ENCODE measurements at places on chromosomes 6 and 20. TPM values are rescaled to one million over a fixed set of nuclear protein-coding genes. Genes with fewer than 3 reads are reported as not detected.
A peak's percentile ranks its signal among the peaks of the same experiment; 100 is the strongest.

DNA sequence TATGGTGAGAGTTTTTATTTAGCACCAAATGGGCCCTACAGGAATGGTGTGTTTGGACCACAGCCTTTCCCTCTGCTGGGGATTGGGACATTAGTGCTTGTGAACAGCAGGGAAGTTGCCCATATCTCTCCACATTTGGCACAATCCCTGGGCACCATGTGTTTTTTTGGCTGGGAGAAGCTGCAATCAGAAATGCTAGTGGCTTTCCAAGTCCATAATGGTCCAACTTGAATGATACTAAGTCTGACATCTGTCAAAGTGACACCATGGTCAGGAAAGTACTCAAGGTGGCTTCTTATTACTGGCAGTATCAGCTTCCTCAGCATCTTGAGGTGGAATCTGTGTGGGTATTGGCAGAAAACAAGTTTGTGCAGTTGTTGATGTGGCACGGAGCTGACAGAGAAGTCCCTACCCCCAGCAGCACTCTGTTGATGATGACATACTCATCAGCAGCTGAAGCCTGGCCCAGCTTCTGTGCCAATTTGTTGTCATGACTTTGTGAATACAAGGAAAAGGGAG is 53.0 kb downstream of the SASH1 start:
- DNase-seq = no peak

- no peak for DNase-seq
Observed at GRCh38 chr6:13282393-13283069, 45.8 kb downstream of the TBC1D7 start.

- DNase-seq = no peak
Observed at GRCh38 chr20:51341581-51341980, 200.9 kb downstream of the NFATC2 start.

- DNase-seq = peak; percentile 56
Observed at GRCh38 chr6:108115598-108116058, 41.1 kb upstream of the OSTM1 start.

GRCh38 chr6:166588691-166589336 is 2.3 kb upstream of the RAMACL start:
- DNase-seq = peak; percentile 33

FABP7 gene
- not detected for total RNA-seq

DNA sequence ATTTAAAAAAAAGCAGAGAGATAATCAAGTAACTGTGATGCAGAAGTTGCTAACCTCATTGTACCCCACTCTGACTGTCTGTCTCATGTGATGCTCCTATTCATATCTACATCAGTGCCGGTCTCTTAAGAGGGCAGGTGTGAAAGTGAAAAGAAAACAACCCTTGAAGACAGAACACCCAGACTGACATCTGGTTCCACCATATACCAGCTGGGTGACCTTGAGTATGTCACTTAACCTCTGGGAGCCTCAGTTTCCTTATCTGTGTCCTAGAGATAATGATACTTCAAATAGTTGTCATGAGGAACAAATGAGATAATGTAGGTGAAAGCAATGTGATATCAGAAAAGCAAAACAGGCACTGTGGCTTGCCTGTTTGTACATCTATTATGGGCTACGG is 426.8 kb upstream of the SOX4 start:
- no peak for DNase-seq

- no peak for DNase-seq
Observed at GRCh38 chr20:58579069-58579818, 64.0 kb upstream of the APCDD1L start.

DNA sequence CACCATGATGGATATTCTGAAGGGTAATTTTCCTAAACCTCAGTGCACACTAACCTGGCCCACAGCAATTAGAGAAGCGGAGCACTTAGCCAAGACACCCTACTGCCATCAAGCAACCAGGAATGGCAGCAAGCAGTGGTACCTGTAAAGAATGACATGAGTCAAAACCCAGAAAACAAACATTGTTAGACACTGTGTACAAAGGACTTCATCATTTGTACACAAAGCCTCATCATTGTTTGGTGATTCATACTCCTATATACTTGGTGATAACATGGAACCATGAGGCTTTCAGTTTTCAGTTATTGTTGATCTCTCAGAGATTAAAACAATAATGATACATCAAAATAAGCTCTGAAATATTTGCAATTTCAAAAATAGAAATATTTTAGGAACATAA is 74.6 kb downstream of the MLIP start:
- DNase-seq = no peak

GRCh38 chr6:24882295-24882694 is 53.5 kb downstream of the RIPOR2 start:
- DNase-seq = no peak

DPM1 gene
- 35.2 TPM for total RNA-seq

TPX2 gene
- 0.30 TPM for total RNA-seq

- no peak for DNase-seq
Observed at GRCh38 chr20:51327251-51327841, 215.2 kb downstream of the NFATC2 start.

GRCh38 chr6:52013035-52013434 is 74.4 kb downstream of the PKHD1 start:
- DNase-seq = no peak

DNA sequence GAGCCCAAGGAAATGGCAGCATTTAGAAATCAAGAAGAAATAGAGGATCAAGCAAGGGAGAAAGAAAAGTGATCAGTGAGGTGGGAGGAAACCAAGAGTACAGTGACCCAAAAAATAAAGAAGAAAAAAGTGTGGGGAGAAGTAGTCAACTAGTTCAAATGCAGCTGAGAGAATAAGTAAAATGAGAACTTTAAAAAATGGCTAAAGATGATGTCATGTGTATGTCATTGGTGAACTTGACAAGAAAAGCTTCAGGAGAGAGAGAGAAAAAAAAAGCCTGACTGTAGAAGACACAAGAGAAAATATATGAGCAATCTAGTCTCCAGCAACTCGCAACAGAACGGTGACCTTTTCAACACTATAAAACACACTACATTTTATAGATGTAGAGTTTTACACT is 6.3 kb downstream of the GPR6 start:
- no peak for DNase-seq

UBR2 gene
- 61.5 TPM for total RNA-seq

DNA sequence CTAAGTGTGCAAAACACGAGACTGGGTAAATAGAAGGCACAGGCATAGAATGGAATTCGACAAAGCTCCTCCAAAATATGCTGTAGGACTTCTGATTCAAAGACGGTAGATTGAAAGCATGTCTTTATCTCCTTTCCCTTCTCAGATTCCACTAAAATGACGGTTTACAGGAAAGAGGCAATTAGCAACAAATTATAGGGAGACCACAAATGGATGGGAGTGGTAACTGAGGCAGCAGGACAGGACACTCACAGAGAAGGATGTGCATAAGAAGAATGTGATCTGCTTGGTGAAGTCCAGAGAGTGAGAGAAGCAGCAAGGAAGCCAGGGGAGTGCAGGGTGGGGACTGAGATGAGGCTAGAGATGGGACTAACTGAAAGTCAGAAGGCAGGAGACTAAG is 113.4 kb upstream of the MRPS10 start:
- DNase-seq = no peak

- peak; percentile 90 for DNase-seq
Observed at GRCh38 chr6:29016559-29017427, 11.7 kb upstream of the ZNF311 start.

- no peak for DNase-seq
Observed at GRCh38 chr6:24122139-24122538, 3.9 kb upstream of the NRSN1 start.

RAB32 gene
- total RNA-seq = not detected

GRCh38 chr20:64101731-64102621 is 5.4 kb downstream of the NPBWR2 start:
- DNase-seq = peak; percentile 84

DNA sequence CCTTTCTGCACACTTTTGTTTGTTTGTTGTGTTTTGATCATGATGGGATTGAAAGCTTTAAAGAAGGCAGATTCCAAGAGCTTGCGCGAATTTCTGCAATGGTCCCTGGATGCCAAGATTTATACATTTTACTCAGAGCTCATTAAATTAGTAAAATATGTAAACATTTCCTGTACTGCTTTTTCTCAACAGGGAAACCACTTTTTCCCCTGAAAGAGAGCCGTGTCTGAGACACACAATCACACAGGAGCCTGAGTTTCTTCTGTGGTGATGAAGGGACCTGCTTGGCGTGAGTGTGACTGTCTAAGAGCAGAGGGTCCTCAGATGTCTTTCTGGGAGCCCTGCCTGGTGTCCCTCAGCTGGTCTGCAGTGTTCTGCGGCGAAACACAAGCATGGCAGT is 12.1 kb upstream of the TAGAP start:
- DNase-seq = no peak

- no peak for DNase-seq
Observed at GRCh38 chr6:10933126-10933525, 46.3 kb downstream of the SYCP2L start.

DNA sequence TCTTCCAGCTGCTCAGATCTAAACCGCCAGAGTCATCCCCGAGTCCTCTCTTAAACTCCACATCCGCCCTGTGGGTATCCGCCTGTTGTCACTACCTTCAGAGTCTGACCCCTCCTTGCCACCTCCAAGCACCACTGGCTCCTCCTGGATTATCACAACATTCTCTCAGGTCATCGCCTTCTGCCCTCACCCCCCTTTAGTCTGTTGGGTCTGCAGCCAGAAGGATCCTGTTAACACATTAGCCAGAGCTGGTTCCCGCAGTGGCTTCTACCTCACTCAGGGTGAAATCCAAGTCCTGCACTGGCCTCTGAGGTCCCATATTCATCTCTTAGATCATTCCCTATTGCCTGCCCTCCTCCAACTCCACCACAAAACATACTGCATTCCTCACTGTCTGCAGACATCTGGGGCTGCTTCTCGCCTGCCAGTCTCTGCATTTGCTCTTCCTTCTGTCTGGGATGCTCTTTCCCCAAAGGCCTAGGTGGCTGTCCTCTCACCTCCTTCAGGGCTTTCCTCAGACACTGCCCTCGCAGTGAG is 34.1 kb downstream of the TNXB start:
- no peak for DNase-seq

Data from B cell (primary cell).